ENCODE measurements at places on chromosomes 12 and 14. TPM values are rescaled to one million over a fixed set of nuclear protein-coding genes. Genes with fewer than 3 reads are reported as not detected.

LRRC10 gene
- total RNA-seq = not detected

GPR162 gene
- 2.7 TPM for total RNA-seq

TMPRSS12 gene
- total RNA-seq = not detected

VSIG10 gene
- total RNA-seq = 19.3 TPM

HOTAIR gene
- total RNA-seq = 1.7 TPM

RNU4-1 gene
- under 0.01 TPM for total RNA-seq
